Stimulated activated CD8-positive, alpha-beta memory T cell treated with anti-CD3 and anti-CD28 coated beads, Interleukin-7, amount 100 ng/mL, for 24 hours (primary cell): ENCODE measurements at places on chromosomes 6 and 20.
A peak's percentile ranks its signal among the peaks of the same experiment; 100 is the strongest.

DNA sequence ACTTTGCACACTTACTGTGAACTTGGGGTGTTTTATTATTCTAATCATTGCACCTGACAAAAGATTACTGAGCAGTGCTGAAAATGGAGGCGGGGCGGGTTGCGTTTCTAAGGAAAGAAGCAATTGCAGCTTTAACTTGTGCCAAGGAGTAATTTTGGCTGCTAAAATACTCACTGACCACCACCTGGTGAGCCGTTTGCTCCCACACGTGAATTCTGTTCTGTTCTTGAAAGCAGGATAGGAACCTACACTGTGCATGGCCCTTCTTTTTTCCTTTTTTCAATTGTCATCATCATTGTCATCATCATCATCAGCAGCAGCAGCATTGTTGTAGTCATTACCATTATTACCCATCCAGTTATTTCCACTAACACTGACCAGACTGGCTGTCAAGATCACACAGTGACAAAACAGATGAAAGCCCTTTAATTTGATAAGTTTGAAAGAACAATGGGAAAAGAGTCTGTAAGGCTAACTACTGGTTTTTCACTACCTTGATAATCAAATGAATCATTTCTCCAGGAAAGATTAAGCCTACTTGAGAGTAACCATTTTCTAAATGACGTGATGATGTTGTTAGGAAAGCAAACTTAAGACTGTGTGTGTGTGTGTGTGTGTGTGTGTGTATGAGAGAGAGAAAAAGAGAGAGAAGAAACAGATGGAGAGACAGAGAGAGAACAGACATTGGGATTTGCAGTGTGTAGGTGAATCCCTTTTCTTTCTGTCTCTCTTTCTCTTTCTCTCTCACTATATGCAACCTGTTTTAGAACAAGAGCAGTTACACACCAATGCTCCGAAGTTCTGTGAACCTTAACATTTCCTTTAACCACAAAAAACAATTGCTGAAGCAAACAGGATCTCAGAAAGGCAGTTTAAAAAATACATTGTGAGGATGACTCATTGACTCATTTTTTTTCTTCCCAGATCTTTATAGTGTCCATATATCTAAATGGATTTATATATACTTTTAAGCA is 3.8 kb downstream of the RIPOR2 start:
- no peak for DNase-seq

DNA sequence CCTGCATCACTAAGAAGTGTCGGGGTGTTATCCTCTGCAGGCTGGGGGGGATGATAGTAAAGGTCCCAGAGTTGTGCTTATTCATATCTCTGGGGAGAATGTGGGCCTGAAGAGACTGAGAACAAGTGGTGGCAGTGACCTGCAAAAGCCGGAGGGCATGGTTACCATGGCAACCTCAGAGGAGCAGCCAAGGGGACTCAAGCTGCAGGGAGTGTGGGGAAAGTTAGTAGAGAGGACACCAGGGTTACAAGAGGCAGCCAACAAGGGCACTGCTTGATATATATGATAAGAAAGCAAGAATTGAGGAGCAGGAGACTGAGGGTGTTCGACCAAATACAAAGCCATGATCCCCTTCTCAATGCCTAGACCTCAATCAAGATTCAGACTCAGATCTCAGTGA is 46.1 kb downstream of the HLA-F start:
- no peak for DNase-seq

- DNase-seq: no peak
These were observed 35.0 kb upstream of the ENTPD6 start for GRCh38 chr20:25160467-25160866.

DNA sequence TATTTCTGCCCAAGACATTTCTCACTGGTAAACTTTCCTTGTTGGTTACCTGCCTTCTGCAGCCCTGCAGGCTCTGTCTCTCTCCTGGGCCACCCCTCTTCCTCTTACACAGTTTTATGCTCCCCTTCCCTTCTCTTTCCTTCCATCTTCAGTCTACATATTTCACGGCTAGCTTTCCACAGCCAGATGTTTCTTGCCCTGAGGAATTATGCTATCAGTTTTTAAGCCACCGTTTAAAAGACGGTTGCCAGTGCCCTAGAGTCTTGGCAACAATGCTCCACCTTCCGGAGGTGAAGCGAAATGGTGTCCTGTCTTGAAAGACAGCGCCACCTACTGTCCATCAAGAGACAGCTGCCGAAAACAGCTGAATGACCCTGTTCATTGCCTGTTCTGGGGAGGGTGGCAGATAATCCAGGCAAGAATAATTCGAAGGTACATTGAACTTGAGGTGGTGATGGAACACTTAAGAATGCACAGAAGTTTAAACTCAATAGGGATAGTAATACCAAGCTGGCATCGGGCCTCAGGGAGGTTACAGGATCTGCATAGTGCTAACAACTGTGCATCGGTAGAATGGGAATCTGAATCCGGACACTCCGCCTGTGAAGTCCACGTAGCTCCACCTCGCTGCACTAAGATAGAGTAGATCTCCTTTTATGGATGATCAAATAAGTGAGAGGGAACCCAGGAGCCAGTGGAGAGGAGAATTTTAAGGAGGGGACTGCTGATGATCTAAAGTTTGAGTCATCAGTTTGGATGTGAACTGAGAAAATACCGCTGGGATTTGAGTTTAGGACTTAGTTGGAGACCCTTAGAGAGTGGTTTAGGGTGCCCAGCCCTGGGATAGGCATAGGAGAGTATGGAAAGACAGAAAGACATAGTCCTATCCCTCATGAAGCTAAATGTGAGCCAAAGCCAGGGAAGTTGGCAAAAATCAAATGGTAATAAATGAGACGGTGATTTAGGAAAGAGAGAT is 4.8 kb upstream of the TRIM40 start:
- DNase-seq: peak; percentile 31

DNA sequence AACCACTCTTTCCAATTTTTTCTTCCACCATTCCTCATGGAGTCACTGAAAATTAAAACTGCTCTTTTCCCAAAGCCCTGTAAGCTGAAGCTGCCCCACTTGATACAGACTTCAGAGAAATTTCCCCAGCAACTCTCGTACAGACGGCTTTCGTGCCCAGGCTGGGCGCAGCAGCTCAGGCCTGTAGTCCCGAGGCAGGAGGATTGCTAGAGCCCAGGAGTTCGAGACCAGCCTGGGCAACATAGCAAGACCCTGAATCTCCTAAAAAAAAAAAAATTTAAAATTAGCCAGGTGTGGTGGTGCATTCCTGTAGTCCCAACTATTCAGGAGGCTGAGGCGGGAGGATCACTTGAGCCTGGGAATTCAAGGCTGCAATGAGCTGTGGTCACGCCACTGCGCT is 6.6 kb downstream of the PPDPF start:
- no peak for DNase-seq

- DNase-seq: no peak
These were observed 35.7 kb downstream of the CNBD2 start for GRCh38 chr20:36004045-36004444.

DNA sequence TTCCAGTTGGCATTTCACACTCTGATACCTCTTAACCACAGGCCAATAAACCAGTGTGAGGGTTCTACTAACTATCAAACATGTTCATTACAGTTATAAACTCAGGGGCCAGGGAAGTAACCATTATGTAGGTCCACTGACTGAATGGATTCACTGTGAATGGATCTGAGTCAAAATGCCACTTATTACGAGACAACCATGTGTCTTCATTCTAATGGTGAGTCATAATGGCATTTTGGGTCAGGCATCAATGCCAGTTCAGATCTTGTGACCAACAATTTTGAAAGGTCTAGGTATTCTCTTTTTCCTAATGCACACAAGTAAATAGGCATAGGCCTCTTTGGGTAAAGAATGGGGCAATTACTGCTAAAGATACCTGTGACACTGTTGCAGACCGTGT is 112.2 kb upstream of the HEY2 start:
- no peak for DNase-seq

- no peak for DNase-seq
These were observed 25.9 kb upstream of the ROS1 start for GRCh38 chr6:117451671-117452070.

- DNase-seq: no peak
These were observed 96.1 kb upstream of the ARMC2 start for GRCh38 chr6:108751851-108752732.

- DNase-seq: no peak
These were observed 194.9 kb downstream of the BCAS1 start for GRCh38 chr20:53875452-53875851.

GRCh38 chr6:44730771-44731391 is 343.4 kb downstream of the CDC5L start:
- DNase-seq: no peak

GRCh38 chr6:113640051-113640450 is 217.1 kb upstream of the MARCKS start:
- DNase-seq: no peak

DNA sequence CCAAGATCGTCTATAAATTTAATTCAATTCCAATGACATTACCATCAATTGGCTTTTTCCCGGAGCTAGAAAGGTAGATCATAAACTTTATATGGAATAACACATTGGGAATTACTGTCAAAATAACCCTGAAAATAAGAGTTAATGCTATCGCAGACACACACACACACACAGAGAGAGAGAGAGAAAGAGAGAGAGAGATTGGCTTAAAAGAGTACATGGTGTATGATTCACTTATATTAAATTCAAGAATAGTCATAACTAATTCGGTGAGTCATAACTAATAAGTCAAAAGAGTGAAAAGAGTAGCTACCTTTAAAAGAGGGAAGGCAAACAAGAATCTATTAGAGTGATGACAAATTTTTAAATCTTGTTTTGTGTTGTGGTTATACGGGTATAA is 425.5 kb downstream of the TBC1D32 start:
- DNase-seq: no peak

- no peak for DNase-seq
These were observed 34.3 kb downstream of the LRRC1 start for GRCh38 chr6:53828966-53829697.

DNA sequence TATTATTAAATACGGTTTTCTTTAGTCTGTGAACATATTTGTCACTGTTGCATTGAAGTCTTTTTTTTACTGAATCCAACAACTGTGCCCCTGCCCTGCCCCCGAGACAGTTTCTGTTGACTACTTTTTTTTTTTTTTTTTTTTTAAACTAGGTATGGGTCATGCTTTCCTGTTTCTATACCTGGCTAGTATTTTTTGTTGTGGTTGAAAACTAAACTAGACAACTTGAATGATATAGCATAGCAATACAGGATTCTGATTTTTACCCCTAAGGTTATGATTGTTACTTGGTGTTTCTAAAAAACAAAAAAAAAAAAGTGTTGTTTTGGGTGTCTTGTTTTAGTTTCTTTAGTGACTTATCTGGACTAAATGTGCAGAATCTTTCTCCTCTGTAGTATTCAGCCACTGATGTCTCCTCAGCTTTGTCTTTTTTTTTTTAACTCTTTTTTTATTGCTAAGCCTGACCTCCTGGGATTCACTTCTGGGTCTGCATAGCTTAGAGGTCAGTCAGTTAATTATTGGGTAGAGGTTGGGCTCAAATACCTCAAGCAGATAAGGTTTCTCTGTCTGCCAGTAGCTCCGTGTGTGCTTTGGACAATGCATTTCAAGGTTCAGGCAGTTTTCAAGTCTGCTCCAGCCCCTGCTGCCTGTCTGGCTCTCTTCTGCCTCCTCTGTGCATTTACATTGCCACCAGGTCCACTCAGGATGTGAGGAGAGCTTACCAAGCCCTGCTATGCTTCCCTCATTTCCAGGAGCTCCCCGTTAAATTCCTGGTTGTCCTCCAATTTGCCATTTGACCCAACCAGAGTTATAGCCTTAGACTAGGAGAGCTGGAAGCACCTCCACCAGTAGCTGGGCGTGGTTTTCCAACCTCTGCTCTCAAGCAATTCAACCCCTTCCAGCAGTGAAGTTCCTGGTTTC is 91.4 kb downstream of the SYNDIG1 start:
- DNase-seq: no peak

- DNase-seq: no peak
These were observed 155.8 kb downstream of the PDE7B start for GRCh38 chr6:136007345-136007744.

- no peak for DNase-seq
These were observed 180.6 kb upstream of the ZFP64 start for GRCh38 chr20:52372169-52372568.

- DNase-seq: no peak
These were observed 20.5 kb upstream of the NT5E start for GRCh38 chr6:85429346-85429745.

DNA sequence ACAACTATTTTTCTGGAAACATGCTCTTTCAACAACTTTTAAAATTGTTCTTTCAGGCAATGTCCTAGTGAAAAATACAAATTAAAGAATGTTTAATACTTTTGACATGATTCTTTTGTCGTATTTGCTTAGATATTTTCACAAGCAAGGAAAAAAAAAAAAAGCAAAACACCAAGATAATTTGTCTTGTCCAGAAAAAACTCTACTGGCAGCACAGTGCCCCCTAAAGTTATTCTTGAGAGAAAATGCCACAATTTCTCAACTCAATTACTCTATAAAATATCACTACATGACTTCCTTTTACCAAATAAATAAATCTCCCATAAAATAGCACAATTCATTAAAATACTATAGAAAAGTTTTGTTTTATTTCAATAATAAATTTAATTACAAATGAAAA is 652.5 kb upstream of the EPHA7 start:
- no peak for DNase-seq

DNA sequence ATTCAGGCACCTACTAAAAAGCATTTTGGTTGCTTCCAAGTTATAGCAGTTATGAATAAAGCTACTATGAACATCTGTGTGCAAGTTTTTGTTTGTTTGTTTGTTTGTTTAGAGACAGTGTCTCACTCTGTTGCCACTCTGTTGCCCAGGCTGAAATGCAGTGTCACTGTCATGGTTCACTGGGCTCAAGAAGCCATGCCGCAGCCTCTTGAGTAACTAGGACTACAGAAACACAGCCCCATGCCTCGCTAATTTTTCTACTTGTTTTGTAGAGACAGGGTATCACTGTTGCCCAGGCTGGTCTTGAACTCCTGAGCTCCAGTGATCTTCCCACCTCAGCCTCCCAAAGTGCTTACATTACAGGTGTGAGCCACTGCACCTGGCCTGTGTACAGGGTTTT is 795.9 kb downstream of the EPHA7 start:
- no peak for DNase-seq

- no peak for DNase-seq
These were observed 659.0 kb upstream of the HS3ST5 start for GRCh38 chr6:115001731-115002350.

GRCh38 chr6:169988769-169989550 is 237.5 kb downstream of the ERMARD start:
- DNase-seq: no peak

GRCh38 chr6:156899071-156899470 is 121.9 kb downstream of the ARID1B start:
- DNase-seq: no peak

DNA sequence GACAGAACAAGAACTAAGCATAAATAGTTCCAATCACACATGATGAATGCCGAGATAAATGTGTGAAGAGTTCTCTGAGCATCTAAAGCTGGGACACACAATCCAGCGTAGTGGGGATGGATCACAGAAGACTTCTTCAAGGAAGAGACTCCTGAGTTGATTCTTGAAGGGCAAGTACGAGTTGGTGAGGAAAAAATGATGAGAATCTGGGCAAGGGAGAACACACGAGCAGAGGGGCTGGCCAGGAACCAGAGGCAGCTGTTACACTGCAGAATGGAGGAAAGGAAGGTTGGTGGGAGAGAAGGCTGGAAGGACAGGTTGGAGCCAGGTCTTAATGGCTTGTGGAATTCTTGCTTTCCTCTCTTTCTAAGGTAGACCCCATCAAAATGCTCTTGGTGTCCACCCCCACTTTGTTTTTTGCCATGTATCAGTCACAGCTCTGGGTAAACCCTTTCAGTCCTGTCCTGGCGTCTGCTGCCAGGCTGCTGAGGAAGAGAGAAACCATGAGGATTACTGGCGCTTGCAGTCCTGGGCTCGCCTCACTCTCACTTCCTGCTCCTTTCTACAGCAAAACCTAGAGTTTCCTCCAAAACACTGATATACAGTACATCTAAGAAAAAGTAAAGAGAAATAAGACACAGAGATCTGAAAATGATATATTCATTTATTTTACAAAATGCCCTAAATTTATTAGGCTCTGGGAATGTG is 127.6 kb upstream of the FAM184A start:
- DNase-seq: no peak
